NCI-H1930 (cell line): ENCODE measurements at places on chromosomes 7 and 10.
A peak's percentile ranks its signal among the peaks of the same experiment; 100 is the strongest.

DNA sequence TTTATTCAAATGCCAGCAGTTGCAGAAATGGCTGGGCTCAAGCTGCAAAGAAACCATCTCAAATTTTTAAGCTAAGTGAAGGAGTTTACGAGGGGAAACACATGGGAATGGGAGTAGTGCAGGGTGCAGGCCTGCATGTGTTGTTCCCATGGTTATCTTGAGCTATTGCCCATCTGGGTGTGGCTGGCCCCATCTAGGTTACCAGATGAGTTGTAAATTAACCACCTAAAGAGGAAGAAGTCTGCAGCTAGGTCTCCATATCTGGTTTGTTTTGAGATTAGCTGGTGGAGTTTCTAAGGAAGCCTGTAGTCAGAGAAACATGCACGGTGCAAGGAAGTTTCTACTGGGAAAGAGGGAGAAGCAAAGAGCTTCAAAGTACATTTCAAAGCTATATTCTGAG lies 23.3 kb upstream of the STEAP2 start:
- DNase-seq, result no peak

DNA sequence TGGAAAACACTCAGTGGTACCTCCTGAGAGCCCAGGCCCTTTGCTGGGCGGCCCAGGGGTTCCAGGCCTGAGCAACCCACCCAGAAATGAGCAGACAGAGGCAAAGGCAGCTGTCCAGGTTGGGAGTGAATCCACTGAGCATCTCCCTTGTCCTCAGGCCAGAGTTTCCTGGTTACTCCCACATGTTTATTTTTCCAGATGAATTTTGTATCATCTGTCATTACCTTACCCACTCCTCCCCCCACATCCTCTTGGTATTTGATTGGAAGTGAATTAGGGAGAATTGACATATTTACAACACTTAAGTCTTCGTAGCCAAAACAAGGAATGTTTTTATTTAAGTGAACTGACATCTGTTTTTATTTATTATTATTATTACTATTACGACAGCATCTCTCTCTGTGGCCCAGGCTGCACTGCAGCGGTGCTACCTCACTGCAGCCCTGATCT lies 13.2 kb upstream of the LMBR1 start:
- no peak for DNase-seq

- peak; percentile 34 for DNase-seq
Measured at GRCh38 chr7:151448261-151449252, 8.6 kb upstream of the CRYGN start.

DNA sequence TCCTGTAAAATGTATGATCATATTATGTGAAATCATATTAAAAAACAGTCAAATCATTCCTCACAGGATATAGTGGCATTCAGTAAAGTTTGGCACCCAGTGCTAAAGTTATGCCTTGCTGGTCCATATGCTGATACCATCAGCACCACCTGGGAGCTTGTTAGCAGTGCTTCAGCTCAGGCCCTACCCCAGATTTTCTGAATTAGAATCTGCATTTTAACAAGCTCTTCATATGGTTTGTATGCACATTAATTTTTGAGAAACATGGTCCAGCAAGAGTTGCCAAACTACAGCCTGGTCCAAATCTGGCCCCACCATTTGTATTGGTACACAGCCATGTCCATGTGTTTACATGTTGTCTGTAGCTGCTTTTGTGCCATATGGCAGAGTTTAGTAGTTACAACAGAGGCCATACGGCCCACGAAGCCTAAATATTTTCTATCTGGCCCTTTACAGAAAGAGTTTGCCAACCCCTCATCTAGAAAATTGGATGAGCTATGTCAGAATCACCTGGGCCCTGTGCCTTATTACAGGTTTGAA lies 30.1 kb downstream of the RAB18 start:
- DNase-seq, result no peak

GRCh38 chr10:94200146-94200837 lies 162.4 kb downstream of the NOC3L start:
- DNase-seq, result no peak

GRCh38 chr7:26499315-26499897 lies 207.7 kb downstream of the SNX10 start:
- DNase-seq, result no peak

DNA sequence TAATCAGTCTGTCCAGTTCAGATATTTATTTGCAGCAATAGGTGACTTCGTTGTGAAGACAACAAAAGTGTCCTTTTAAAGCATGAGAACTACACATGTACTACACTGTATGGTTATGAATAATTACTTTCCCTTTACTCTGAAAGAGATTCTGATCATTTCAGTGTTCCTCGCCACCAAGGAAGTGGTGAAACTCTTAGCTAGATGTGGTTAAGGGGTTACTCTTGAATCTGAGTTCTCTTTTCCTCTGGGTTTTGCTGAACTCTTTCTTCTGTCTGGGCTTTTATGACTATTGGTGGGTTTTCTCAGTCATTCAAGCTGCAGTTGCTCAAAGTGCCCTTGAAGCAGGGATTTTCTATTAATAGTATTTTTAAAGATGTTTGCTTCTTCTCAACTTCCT lies 127.9 kb upstream of the SEM1 start:
- DNase-seq, result no peak

- no peak for DNase-seq
Measured at GRCh38 chr10:72654720-72655119, 28.8 kb upstream of the MICU1 start.

- no peak for DNase-seq
Measured at GRCh38 chr10:126844406-126844805, 60.8 kb upstream of the DOCK1 start.

GRCh38 chr10:5862360-5862961 lies 27.2 kb downstream of the ANKRD16 start:
- DNase-seq, result no peak

DNA sequence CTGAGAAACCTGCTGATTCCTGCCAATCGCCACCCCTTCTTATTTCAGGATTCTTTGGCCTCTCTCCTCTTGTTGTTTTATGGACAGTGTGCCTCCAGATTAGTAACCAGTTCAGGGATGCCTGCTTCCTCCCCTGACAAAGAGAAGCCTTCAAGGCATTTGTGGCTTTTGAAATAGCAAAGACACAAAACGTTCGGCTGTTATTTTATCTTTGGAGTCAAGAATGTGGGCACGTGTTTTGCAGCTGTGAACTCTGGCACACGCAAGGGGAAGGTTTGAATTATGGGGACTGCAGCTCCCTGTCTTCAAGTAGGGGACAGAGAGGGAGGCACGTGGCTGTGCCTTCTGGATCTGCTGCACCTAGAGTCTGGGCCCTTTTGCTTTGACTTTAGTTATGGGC lies 157.9 kb upstream of the GRB10 start:
- no peak for DNase-seq

DNA sequence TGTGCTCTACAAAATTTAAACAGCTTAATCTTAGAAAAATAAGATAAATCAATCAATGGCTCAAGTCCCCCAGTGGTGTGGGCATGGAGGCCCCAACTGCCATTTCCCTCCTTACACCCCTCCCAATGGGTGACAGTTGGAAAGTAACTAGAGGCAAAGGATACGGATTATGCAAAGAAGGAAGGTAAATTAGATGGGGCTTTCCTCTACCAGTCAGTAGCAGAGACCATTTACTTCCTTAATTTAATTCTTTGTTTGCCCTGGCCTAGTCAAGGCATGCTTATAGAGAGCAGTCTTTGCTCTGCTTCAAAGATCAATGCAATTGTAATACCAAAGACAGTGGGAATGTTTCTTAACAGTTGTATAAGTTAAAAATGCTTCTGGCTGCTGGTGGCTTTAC lies 63.3 kb upstream of the PAPSS2 start:
- DNase-seq, result no peak

DNA sequence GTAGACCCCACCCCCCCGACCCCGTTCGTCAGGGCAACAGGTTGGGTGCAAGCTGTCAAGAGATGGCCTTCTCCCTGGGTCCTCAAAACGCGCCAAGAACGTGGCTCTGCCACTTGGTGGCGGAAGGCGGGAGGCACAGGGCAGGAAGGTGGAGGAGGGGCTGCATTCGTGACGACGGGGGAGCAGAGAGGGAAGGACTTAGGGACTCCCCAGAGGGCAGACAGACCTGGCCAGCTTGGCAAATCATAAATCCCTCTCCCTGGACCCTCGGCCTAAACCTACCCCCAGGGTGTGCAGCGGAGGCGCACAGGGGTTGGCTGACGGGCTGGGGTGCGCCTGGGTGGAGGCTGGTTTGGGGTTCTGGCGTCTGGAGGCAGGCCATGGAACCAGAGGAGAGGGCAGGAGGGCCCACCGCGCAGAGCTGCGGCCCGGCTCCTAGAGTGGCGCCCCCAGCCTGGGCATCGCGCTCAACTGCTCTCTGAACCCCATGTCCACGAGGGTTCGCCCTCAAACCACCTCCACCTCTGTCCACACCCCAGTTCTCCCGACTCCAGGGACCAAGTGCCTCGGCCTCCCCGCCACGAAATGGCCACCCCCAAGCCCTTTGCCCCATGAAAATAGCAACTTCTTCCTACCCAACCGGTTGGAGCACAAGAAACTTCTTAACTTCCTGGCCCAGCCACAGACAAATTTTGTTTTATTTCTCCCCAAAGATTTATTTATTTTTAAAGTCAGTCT lies 10.8 kb upstream of the GATA3 start:
- DNase-seq, result no peak

DNA sequence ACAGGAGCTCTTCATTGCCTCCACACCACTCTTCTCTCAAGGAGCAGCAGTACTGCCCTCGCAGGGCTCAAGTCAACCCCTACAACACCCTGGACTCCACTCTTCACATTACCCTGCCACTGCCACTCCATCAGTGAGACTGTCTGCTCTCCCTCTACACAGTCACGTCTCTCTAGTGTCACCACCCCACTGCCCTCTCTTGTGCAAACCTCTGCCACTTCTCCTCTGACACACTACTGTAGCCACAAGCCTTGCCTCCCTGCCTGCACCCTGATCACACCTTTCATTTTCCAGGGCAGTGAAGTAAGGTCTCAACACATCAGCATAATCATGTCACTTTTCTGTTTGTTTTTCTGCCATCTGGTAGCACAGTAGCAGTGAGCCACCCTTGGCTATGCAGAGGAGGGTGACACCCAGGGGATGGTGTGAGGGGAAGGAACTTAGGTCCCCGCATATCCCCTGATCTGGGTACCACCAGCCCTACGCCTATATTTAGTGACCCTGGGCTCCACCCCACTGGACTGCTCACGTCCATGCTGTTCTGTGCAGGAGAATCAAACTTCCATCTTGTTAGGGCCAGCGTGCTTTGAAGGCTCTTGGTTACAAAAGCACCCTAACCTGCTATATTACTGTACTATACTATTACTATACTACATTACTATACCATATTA lies 1.6 kb downstream of the C10orf143 start:
- DNase-seq, result no peak

DNA sequence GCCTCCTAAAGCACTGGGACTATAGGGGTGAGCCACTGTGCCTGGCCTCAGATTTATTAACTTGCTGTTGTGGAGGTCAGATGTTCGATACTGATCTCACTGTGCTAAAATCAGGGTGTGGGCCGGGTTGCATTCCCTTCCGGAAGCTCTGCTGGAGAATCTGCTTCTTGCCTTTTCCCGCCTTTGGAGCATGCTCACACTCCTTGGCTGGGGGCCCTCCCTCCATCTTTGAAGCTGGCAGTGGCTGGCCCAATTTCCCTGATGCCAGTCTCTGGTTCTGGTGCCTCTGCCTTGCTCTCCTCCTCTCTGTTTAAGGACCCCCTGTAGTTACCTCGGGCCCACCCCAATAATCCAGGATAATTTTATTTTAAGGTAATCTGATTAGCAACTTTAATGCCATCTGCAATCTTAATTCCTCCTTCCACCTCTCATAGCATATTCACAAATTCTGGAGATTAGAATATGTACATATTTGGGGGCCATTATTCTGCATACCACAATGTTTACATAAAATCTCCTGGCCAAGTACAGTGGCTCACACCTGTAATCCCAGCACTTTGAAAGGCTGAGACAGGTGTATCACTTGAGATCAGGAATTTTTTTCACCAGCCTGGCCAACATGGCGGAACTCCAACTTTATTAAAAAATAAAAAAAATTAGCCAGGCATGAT lies 7.9 kb upstream of the PITRM1 start:
- DNase-seq, result no peak

DNA sequence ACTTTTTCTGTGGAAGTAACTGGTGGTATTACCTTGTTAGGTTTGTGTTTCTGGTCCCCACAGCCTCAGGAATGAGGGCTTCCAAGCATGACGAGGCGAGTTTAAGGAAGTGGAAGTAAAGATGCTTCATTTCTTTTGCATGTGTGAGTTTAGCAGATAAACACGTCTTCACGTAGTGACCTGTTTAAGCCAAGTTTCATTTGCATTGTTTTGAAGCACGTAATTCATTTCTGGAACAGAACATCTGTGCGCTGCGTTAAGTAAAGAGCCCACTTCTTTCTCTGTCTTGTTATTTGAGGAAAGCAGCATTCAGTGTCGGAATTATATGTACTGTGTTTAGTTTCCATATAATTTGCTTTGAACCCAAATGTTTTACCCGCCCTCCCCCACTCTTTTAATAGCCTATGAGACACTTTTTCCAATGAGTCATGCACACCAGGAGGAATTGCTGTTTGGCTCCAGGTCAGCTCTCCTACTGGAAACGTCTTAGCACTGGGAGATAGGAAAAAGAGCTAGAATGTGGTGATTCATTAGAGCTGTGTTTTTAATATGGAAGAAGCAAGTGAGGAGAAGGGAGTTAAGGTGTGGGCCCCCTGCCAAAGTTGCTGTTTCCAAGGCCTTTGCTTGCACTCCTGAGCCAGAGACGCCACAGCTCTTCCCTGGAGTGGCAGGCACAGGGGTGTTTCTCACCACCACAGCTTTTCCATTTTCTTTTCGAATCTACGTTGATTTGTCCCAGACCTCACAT lies 36.7 kb downstream of the BTBD16 start:
- DNase-seq, result no peak

DNA sequence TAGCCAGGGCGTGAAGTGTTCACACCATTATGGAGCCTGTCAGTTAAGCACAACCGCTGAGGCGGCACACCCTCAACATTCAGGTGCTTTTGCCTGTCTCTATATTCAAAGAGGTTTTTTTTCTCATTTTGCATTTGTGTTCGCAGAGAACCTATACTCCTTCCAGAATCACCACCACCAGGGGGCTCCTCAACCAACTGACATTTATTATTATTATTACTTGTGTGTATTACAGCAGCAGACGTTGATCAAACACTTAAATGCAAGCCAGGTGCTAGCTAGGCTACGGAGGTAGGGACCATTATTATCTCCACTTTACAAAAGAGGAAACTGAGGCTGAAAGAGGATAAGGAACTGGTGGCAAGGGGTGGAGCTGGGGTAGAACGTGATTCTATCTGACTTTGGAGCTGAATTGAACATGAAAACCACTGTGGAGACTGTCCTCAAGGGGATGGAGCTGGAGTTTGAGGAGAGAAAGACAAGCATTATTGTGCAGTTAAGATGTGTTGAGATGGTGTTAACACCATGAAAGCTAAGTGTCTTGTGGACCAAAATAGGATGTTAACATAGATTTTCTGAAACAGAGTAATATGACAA lies 133.8 kb upstream of the PLXNA4 start:
- DNase-seq, result no peak
